ENCODE measurements at places on chromosomes 2 and 18.

DNA sequence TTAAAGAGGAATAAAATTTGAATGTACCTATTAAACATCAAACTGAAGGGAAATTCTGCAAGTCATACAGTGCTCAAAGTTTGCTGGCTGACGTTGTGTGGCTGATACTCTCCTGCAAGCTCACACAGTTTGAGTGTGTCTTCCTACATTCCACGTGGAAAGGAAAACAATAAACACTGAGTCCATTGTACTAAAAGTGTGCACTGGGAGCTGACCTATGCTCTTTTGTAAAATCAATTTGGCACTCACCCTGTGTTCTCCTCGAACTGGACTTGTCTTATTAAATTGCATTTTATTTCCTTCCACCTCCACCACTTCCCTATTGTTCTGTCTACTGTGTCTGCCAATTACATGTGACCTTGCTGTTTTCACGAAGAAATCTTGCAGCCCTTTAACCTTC lies 458.0 kb downstream of the CPS1 start:
- DNase-seq: no peak

DNA sequence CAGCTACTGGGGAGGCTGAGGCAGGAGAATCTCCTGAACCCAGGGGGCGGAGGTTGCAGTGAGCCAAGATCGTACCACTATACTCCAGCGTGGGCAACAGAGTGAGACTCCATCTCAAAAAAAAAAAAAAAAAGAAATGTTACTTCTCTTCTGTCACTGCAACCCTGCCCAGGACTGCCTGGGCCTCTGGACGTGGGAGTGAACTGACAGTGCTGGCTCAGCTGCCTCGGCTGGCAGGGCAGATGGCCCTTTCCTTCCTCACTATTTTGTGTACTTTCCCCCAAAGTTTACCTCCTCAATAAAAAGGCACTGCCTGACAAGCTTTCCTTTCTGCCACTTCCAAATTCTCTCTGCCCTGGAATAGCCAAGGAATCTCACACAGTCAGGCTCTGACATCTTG lies 12.5 kb upstream of the GPR155 start:
- no peak for DNase-seq

GRCh38 chr2:162103443-162104009 lies 29.5 kb upstream of the DPP4 start:
- peak; percentile 80 for DNase-seq

- no peak for DNase-seq
Observed at GRCh38 chr2:147659051-147659450, 185.8 kb upstream of the ACVR2A start.

DNA sequence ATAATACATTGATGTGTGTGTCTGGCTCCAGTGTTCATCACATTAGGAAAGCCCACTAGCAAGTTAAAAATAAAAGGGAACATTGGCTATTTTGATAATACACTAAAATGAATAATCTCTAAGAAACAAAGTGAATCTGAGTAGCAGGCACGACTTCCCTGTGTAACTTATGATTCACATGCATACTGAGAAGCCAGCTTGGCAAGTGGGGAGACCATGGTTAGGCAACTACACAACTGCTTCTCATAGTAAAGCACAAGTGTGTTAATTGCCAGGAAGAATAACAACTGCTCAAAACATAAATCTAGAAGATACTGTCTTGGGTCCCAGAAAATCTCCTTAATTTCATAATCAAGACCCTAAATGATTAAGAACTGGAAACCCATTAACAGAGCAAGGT lies 4.0 kb downstream of the MYO5B start:
- DNase-seq: no peak

GRCh38 chr2:46547223-46548102 lies 68.1 kb downstream of the TMEM247 start:
- DNase-seq: no peak

Data from NCI-H510A treated with DMSO at 0.1 percent for 48 hours (cell line).